WERI-Rb-1 (cell line): ENCODE measurements at places on chromosomes 6 and 20.

DNA sequence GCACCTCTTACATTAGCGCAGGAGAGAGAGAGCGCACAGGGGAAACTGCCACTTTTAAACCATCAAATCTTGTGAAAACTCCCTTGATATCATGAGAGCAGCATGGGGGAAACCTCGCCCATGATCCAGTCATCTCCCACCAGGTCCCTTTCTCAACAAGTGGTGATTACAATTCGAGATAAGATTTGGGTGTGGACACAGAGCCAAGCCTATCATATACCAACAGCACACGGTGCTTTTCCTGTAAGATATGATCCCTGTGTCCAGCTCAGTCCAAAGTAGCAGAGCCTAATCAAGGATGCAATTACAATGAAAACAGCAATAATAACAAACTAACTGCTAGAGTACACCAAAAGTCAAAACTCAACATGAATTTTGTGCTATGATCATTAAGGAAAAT is 148.7 kb upstream of the TCF21 start:
- DNase-seq: no peak

- DNase-seq: no peak
These were observed 61.2 kb upstream of the NRSN1 start for GRCh38 chr6:24064832-24065231.

GRCh38 chr20:62561182-62561581 is 81.1 kb upstream of the SLCO4A1 start:
- no peak for DNase-seq

DNA sequence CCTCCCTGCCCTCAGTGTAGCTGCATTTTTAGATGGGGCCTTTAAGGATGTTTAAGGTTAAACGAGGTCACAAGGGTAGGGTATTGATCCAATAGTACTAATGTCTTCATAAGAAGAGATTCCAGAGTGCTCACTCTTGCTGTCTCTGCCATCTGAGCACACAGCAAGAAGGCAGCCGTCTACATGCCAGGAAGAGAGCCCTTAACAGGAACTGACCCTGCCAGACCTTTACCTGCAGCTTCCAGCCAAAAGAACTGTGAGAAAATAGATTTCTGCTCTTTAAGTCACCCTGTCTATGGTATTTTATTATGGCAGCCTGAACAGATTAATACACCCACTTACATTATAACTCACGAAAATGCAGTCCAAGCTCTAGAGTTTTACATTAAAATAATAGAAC is 685.3 kb upstream of the MARCKS start:
- no peak for DNase-seq

- DNase-seq: no peak
These were observed 92.7 kb upstream of the AFDN start for GRCh38 chr6:167733740-167734661.

DNA sequence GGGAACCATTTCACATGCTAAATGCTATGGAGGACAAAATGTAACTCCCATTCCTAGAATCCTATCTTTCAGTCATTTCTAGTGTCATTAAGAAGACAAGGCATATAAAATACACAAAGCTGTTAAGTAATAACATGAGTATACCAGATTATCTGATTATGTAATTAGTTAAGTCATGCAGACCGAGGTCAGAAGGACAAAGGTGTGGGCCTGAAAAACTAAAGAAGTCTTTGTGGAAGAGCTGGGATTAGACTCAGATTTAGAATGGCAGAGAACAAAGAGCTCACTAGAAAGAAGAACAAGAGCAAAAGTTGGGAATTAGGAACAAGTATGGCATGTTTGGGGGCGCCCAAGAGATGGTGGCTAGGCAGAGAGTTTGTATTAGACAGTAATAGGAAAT is 37.0 kb downstream of the EFHC1 start:
- DNase-seq: peak; percentile 63

GRCh38 chr6:117448732-117449485 is 23.2 kb upstream of the ROS1 start:
- no peak for DNase-seq
